ENCODE measurements at places on chromosomes 3 and 15.

DNA sequence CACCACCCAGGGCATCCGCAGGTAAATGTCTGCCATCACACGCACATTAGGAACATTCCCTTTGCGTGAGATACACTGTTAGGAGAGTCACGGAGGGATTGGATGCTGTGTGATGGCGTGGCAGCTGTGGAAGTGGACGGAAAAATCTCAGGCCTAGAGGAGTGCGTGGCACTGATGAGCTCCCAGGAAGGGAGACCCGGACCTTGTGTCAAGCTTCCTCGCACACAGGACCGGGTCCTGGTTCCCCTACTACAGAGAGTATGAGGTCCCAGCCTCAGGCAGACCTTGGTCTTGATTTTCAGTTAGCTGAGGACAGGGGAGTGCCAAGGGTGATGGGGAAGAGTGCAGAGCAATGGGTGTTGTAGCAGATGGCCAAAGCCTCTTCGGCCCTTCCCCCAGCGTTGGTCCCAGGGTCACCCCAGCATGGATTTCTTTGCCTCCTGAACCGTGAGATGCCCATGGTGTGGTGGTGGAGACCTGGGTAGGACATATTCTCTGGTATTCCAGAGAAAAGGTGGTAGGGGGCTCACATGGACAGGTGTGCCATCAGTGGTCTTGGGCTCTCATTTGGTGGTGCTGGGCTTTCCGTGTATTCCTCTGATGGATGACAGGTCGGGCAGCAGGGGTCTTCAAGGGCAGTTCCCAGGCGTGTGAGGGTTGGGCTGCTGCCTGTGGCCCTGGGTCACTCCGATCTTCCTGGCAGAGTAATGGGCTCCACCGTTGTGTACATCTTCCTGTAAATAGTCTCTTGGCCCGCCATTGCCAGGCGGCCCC lies 105.1 kb downstream of the SNRPN start:
- no peak for DNase-seq

DNA sequence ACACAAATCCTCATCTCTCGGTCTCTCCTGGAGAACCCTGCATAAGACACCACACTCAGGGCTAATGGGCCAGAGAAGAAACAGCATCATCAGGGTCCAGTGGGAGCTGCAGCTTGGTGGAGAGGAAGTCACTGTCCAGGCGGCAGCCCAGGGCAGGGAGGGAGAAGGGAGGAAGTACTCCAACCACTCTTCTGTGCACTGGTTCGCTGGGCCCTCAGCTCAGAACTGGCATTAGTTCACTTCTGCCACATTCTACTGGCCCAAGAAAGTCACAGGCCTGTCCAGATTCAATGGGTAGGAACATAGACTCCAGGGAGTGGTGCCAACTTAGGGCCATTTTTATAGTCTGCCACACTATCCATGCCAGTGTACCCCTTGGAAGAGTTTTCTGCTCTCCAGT lies 169.0 kb downstream of the ABHD5 start:
- no peak for DNase-seq

DNA sequence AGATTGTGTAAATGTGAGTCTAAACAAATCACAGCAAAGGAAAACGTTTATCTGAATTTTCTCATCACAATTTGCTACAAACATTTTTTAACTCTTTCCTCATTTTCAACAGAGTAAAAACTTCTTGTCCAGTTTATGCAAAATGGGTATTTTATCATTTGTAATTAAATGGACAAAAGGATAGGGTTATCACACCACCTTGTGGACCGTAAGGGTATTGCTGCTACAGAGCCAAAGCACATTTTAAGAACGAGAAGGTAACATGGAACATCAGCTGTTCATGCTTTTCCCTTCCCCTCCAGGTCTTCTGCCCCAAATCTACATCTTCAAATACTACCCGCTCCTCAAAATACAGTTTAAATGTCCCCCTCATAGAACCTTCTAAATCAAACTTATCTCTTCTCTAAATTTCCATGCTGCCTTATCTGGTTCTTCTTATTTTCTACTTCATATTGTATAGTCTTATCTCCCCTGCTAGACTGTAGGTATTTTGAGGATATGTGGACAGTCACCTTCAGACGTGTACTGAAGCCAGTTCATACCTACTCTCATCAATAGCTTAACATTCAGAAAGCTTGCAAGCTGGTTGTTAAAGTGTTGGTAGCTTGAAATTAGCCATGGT lies 12.8 kb upstream of the SETMAR start:
- no peak for DNase-seq

- no peak for DNase-seq
Measured at GRCh38 chr15:26372706-26373105, 400.2 kb downstream of the GABRB3 start.

- no peak for DNase-seq
Measured at GRCh38 chr15:60070838-60071493, 66.9 kb downstream of the FOXB1 start.

GRCh38 chr3:142976621-142977398 lies 13.3 kb upstream of the PAQR9 start:
- peak; percentile 89 for DNase-seq

GRCh38 chr3:13002398-13003124 lies 70.7 kb downstream of the IQSEC1 start:
- no peak for DNase-seq

- no peak for DNase-seq
Measured at GRCh38 chr3:27723815-27724458, 1.8 kb upstream of the EOMES start.

DNA sequence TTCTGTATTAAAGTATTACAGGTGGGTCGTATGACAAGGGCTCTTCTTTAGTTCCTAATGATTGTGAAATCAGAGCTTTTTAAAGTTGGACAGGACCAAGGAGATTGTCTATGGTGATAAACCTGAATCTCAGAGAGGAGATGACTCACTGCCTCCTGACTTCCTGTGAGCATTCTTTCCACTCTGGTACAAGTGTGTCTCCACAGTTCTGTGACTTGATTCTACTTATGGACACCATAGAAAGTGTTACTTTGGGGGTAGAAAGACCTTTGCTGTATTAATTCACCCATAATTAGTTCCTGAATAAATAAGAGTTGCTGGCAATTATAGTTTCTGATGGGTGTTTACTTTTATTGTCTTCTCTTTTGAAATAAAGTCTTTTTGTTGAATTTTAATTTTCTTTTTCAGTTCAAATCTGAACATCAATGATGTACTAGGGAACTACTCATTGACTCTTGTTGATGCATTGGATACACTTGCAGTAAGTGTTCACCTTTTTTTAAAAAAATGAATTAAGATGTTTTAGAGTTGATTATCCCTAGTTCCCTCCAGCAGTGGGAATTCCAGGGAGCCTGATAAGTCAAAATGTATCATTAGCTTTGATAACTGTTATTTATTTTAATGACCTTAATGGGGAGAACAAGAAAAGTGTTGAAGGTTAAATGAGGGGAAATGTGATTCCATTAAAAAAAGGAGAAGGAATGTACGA lies 7.4 kb downstream of the EDEM1 start:
- no peak for DNase-seq

DNA sequence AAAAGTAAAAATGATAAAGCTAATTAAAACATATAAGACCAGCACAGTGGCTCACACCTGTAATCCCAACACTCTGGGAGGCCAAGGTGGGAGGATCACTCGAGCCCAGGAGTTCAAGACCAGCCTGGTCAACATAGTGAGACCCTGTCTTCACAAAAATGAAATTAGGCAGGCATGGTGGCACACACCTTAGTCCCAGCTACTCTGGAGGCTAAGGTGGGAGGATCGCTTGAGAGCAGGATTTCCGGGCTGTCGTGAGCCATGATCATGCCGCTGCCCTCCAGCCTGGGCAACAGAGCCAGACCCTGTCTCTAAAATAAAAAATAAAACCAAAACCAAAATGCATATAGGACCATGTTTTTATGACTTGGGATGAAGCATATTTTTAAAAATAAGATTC lies 4.8 kb upstream of the PRSS50 start:
- no peak for DNase-seq

DNA sequence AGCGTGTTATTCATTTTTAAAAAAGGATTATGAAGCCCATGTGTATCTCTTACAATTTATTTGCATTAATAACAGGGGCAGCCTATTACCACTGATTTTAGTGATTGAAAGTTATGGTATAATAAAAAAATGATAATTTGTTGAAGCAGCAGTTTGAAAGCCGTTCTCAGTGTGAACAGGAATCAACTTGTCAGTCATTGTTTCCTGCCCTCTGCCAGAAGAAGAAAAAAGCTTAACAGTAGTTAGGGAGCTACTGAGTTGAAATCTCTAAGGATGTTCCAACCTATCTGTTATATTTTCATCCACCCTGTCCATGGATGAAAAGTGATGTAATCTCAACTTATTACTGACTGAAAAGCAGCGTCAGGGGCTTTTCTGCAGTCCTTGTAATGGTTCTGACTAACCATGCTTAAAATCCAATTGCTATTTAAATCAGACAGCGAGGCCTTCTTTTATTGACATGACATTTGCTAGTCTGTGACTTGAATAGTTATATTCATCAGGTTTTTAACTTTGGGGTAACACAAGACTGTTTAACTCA lies 486.7 kb downstream of the ROBO2 start:
- DNase-seq = no peak

GRCh38 chr15:84598993-84599392 lies 1.8 kb upstream of the ZSCAN2 start:
- no peak for DNase-seq

GRCh38 chr3:138862531-138862923 lies 27.8 kb upstream of the PIK3CB start:
- DNase-seq = no peak

DNA sequence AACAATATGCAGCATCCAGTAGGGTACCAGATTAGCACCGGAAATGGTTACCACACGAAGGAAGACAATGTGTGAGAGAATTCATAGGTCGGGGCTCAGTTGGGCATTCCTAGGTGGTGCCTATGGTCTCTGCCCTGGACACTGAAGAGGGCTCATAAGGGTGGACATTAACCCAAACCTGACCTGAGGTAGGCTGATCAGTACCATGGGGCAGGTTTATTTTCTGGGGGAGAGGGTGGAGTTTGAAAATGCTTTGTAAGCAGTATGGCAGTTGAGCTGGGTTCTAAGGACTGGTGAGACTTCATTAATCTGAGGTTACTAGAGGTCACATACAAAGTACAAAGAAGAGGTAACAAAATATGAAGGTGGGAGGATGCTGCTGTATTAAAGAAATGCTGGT lies 68.4 kb downstream of the RPL22L1 start:
- DNase-seq = no peak

DNA sequence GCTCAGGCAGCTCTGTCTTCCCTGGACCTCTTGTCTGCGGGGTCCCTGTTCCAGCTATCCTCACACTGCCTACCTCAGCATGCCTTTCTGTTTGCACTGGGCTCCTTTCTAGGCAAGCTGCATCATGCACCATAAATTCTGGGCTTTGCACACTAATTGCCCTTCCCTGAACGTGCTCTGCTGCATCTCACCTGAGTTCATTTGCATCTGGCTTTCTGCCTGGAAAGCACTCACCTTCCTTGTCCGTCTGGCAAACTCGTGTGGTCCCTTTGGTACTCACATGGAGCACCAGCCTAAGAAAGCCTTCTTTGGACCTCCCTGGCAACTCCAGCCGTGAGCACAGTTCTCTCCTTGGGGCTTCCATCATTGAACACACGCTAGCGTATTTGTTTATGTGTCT lies 365.6 kb downstream of the SV2B start:
- DNase-seq = no peak

- no peak for DNase-seq
Measured at GRCh38 chr3:187840856-187841255, 95.6 kb upstream of the BCL6 start.

GRCh38 chr3:196063971-196064370 lies 17.9 kb downstream of the TFRC start:
- DNase-seq = no peak

DNA sequence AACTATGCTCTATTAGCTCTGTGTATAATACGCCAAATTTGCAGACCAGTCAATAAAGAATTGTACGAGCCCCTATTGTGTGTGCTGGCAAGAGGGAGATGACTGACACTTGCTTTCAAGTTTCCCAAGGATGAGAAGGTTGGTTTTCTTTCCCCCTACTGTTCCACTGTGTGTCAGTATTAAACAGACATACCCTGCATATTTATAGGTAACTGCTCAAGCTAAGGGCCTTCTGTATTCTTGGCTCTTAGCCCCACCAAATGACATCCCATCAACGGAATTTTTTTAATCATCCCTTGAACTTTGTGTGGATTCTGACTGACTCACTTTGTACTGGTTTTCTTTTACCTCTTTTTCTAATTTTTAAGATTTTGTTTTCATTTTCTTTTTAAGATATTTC lies 60.6 kb upstream of the GYG1 start:
- no peak for DNase-seq

- no peak for DNase-seq
Measured at GRCh38 chr3:70824078-70824477, 511.6 kb upstream of the MDFIC2 start.

DNA sequence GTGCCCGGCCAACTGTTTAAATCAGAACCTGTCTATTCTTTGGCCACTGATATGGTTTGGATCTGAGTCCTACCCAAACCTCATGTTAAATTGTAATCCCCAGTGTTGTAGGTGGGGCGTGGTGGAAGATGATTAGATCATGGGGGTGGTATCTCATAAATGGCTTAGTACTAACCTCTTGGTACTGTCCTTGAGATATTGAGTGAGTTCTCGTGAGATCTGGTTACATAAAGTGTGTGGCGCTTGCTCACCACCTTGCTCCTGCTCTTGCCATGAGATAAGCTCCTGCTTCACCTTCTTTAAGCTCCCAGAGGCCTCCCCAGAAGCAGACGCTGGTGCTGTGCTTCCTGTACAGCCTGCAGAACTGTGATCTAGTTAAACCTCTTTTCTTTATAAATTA lies 42.4 kb downstream of the REC114 start:
- no peak for DNase-seq

- DNase-seq = no peak
Measured at GRCh38 chr3:155423526-155424322, 130.2 kb upstream of the STRIT1 start.

DNA sequence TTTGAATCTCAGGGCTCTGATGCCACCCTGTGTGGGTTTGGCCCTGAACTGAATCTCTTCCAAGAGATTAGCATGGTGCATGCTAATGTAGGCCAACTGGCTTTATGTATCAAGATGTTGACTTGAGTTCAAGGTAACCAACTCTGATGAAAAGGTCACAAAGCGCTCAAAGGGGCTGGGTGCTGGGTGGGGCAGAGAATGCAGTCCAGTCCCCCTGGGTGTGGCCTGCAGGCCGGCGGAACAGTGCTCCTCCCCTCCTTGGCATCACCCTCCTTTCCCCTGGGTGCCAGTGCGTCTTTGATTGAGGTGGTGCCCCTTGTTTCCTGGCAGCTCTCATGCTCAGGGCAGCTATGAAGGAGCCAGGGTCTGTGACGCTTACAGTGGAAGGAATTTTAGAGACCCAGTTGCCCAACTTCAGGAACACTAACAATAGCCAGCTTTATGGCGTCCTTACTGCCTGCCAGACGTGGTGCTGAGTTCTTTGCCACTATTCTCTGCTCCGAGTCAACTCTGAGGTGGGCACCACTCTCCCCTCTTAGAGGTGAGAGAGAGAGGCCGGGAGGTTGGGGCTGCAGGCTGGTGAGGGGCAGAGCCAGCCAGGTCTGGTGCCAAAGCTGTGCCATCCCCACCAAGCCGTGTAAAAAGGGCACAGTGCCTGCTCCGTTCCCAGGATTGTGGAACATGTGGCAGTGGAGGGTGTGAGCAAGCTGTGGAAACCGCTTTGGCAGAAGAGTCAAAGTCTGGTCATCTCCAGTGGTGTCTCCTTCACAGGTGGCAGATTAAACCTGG lies 9.8 kb downstream of the SYNM start:
- DNase-seq = no peak

GRCh38 chr15:63517628-63518027 lies 13.2 kb downstream of the USP3 start:
- no peak for DNase-seq
